ENCODE measurements at places on chromosomes 12 and 14.

DNA sequence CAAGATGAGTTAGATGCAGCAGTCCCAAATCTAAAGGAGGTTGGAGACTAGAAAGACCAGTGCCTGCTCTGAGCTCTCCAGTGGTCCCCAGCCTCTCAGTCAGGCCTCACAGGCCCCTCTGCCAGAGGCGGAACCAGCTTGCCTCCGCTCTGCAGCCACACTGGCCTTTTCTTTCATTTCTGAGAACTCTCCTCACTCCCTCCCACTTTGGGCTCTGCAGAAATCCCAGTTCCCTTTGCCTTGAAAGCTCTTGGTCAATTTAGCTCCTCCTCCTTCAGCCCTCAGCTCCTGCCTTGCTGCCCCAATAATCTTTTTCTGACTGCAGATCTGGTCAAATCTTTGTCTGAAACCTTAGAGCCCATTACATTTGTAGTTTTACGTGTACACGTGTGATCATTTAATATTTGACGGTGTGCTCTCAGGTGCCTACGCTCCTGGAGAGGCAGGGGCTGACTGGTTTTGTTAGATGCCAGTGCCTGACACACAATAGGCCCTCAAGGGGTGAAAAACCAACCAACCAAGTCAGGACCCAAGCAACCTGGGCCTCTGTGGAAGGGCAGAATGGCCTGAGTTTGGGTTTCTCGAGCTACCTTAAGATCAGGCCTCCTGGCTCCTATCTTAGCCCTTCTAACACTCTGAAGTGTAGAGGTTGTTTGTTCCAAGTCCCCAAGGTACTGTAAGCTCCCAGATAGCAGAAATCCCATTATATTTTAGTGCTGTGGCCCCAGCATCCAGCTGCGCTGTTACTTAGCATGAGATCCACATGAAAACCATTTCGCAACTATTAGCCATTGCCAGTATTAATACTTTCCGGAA, 1.1 kb upstream of the NUDT4 start:
- DNase-seq = peak; percentile 26

DNA sequence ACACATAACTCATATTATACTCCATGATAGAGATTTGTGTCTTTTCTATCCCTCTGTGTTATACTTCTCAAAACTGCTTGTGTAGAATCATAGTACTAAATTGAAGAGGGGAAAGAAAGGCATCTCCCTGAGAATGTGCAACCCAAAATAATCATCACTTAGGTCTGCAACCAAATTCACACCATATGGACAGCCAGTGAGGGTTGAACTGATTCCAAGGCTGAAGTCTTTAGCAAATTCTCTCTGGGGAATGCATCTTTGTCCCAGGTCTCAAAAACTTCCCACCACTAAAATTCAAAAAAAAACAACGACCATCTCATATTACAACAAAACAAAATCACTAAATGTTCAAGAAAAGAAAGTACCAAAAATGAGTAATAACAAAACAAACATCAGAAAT, 11.0 kb downstream of the ZFC3H1 start:
- no peak for DNase-seq

GRCh38 chr12:102951841-102952240, 5.6 kb upstream of the ASCL1 start:
- DNase-seq = no peak

GRCh38 chr12:130555628-130556485, 160.2 kb downstream of the RIMBP2 start:
- no peak for DNase-seq

DNA sequence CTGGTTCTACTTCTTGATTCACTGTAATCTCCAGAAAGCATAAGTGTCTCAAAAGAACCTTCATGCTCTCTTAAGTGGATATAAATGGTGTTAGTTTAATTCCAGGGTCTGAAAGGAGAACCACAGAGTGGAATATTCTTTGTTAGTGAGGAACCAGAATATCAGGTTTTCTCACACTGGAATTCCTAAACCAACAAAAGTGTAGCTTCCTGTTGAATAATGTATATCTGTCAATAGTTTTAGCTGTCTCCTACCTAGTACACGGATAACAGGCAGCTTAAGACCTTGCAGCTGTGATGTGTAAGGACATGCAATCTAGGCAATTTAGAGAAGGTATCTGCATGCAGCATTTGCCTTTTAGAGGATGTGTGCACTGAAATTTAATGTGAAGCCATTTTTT, 24.0 kb downstream of the LRIG3 start:
- no peak for DNase-seq

- no peak for DNase-seq
Measured at GRCh38 chr12:128381541-128381940, 114.6 kb downstream of the TMEM132C start.

DNA sequence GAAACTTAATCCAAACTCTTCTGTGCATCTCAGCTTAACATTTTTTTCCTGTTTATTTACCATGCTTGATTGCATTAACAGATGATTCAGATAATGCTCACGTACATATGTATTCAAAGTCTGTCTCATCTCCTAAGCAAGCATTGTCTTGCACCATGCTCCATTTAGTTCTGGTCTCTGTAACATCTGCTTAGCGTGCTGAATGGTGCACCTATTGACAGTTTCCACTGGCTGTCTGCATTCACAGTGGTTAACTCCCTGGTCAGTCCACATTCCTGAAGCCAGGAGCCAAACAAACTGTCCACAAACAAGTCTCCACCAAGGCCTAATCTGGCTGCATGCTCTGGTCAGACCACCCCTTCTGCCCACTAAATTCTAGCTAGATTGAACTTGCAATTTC, 83.9 kb downstream of the KNTC1 start:
- peak; percentile 26 for DNase-seq

- no peak for DNase-seq
Measured at GRCh38 chr12:110090266-110091135, 33.7 kb upstream of the IFT81 start.

DNA sequence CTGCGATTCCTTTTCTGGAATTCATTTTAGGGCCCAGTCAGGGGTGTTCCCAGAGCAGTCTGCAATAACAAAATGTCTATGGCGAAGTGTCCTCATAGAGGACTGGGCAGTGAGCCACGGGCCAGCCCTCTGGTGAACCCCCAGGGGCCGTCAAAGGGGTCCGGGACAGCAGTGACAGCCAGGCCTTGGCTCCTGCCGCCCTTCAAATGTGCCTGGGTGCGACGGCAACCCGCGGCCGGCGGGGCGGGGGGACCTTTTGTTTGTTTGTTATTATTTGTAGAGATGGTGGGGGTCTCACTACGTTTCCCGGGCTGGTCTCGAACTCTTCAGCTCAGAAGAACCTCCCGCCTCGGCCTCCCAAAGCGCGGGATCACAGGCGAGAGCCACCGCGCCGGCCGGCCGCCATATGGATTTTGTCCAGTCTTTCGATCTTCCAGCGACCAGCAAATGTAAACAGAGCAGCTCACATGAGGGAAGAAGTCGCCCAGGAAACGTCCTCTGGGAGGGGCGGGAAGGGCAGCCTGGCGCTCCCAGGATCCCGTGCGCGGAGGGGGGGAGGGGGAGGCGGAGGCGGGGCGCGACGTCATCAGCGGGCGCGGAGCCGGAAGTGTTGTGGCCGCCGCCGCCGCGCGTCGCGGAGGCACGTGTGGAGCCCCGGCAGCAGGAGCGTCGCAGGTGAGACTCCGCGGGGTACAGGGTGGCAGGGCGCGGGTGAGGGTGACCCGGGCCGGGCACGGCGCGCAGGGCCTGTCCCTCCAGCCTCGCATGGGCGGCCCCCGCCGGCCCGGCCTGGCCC, at the start of gene TRMT61A:
TSS of gene TRMT61A (plus strand) at position 610 of the 796 bp plus-strand sequence. CDS start 783 bp downstream, outside the sequence.
- peak; percentile 93 for DNase-seq

DNA sequence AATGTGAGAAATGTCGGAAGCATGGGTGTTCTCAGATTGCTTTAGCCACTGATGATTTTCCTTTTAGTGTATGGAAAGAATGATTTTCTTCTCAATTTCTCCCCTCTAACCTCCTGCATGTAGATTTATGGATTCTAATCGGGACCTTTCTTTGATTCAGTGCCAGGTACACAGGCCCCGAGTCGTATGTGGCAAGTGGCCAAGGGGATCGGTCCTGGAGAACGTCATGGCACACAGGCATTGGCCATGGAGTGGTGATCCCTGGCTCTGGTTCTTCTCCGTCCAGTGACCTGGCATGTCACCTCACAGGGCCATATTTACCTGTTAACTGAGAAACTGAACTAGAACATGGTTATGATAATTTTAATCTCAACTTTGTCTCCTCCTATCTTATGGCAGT, 58.1 kb downstream of the ETV6 start:
- no peak for DNase-seq

All from astrocyte of the hippocampus (primary cell).